ENCODE measurements at places on chromosomes 1 and 21.

GRCh38 chr1:215421744-215422143 lies 145.4 kb upstream of the KCTD3 start:
- DNase-seq: no peak

DNA sequence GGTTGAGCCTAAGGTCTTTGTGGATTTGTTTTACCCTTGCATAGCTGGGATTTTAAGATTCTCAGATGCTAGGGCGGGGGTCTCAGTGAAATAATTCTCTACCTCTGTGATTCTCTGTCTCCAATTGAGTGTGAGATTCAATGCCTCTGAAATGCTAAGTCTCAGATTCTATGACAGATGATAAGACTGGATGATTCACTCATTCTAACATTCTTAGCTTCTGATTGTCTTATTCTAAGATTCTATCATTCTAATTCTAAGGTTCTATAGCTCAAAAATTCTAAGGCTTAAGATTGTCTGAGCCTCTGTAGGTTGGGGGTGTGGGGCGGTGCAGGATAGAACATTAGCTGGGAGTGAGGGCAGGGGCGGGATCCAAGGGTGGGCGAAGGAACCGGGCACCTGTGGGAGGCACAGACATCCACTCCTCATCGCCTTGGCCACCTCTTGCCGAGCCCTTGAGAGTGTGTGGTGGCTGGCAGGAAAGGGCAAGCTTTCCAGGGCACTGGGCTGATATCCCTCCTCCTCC lies 29.5 kb downstream of the ADGRB2 start:
- DNase-seq: no peak

DNA sequence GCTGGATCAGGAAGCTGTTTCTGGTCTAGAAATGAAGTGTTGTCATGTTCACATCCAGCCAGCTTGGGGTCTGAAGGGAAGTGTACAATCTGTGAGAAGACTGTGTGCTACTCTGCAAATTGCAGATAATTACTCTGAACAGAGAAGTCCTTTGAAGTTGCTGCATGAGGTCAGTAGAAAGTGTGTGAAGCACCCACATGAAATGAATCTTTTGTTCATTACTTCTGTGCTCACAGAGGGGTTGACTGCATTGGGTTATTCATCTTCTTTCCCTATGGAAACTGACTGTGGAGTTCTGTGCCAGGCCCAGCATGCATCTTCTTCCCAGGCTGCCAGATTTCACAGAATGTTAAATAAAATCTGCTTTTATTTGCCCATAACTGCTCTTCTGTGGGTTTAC lies 47.1 kb downstream of the CTH start:
- no peak for DNase-seq

GRCh38 chr1:92848201-92848600 lies 16.4 kb downstream of the RPL5 start:
- no peak for DNase-seq

DNA sequence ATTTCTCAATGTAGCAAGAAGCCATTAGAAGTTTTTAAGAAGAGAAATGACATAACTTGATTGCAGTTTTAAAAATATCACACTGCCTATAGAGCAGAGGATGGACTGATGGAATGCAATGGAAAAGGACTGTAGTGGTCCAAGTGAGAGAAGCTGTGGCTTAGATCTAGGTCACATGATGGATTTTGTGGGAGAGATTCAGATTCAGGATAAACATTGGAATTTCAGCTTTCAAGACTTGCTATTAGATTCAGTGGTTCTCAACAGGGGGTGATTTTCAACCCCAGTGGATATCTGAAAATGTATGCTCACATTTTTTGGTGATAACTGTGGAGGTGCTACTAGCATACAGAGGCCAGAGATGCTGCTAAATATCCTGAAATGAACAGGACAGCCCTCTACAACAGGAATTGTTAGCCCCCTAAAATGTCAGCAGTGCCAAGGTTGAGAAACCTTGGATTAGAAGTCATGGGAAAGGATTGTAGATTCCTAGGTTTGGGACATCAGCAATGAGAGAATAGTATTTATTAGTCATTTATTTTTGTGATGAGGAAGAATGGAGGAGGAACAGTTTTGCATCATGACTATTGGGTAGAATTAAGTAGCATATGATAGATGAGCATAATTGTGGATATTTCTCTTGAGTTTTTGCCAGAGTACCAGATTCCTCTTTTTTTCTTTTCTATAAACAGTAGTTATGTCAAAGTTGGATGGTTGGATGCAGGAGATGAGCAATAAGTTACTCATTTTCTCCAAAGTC lies 30.1 kb upstream of the KCNK2 start:
- DNase-seq: no peak

DNA sequence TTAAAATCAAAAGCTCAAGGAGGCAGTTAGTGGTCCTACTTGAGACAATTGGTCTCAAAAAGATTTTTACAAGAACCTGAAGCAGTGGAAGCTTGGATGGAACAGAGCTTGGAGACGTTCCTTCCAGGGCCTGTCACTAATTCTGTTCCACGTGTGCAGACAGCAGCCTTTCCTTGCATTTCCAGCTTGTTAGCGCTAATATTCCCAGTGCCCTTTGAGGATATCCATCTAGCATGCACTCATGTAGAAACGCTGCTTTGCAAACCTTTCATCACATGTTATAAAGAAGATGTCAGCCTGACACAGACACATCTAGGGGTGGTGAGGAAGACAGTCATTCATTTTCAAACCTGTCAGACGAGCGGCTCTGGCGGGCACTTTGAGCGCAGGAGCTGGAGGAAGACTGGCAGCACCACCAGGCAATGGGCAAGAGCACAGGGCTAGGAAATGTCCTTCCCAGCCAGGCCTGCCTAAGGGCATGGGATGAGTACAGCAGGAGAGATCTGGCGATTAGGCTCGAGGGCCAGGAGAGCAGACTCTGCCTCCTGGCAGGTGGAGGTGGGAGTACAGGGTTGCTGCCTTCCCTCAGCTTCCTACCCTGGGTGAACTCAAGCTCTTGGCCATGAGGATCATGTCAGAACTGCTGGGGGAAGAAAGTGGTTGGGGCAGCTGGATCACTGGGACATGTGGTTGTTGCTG lies 55.5 kb downstream of the CASQ2 start:
- DNase-seq: no peak

- DNase-seq: no peak
These were observed 162.4 kb upstream of the BEND5 start for GRCh38 chr1:48939042-48939441.

DNA sequence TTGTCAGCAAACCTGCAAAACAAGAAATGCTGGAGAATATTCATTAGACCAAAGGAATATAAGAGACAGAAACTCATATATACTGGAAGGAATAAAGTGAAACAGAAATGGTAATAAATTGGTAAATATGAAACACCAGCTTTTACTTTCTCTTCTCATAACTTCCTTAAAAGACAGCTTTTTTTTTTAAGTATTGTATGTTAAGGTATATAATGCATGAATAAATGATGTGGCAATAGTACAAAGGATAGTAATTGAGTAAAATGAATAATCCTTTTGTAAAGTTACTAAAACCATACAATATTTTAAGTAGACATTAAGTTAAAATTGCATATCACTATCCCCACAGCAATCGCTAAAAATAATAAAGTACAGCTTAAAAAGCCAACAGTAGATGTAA lies 64.8 kb downstream of the TRIM33 start:
- DNase-seq: no peak

DNA sequence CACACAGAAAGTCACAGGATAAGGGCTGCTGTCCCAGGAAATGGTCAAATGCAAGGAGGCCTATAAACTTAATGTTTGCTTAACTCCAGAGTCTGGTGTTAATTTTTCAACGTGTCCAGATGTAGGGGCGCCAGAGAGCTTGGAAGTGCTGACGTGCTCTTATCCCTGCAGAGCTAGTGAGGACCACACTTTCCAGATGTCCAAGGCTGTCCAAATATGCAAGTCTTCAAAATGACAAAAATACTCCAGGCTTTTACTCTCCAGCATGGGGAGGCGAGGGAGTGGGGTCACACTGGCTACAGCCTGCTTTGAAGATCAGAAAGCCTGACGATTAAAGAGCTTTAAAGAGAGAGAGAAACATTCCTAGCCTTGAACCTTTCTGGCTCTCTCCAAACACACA lies 57.6 kb downstream of the ABCA4 start:
- DNase-seq: no peak

DNA sequence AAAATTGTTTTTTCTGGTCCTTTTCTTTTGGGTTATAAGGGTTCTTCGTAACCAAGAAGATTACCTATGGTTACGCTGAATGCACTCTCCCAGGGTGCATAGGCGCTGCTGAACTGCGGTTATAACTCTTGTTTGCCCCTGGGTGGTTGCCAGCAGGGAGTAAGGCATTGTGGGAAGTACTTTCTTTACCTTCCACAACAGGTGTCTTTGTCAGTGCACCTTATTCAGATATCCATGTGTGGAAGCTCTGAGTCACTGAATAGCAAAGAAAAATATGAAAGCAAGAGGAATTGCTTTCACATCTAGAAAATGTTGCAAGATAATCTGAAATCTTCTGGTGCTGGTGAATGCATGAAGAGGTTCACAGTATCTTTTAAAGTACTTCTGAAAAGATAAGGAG lies 124.4 kb upstream of the CACYBP start:
- no peak for DNase-seq

DNA sequence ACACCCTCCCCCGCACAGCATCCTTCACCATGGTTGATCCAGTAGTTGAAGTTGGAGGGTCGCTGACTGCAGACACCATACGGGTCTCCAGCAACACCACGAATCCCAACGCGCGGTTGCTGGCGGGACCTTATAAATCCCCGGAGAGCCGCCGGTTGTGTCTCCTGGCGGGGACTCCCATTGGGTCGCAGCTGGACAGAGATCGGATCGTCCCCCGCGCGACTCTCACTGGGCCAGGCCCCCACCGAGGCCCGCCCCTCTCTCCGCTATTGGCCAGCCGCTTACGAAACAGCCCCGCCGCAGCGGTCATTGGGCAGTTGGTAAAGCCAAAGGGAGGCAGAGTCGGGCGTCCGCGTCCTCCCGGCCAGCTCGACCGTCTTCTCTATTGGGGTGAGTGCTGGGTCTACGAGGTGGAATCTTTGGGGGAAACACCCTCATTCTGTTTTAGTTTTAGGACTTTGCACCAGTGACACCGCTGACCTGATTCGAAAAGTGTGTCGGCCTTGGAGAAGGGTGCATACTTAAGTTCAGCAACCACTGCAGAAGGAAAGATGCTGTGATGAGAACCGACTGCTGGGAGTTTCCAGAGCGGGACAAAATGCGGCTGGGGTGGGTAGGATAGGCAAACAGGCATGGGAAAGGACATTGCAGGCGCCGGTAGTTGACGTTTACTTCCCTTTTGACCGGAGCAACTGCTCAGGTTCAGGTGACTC lies 27.4 kb downstream of the RABIF start:
- DNase-seq: peak; percentile 9

- no peak for DNase-seq
These were observed 14.5 kb upstream of the TTF2 start for GRCh38 chr1:117045644-117046043.

DNA sequence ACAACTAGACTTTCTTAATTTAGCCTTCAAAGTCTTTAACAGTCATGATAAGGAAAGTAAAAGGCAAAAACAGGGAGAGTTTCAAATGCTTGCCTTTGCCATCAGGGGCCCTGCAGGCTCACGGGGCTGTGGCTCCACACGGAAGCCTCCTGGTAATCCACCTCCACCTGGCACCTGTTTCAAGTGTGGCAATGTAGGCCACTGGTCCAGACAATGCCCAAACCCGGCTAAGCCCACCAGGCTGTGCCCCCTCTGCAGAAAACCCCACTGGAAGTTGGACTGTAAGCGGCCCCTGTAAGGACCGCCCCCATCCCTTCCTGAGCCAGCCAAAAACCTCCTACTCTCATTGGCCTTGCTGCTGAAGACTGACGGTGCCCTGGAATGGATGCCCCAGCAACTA lies 32.5 kb downstream of the VN1R5 start:
- DNase-seq: no peak

- DNase-seq: no peak
These were observed 8.8 kb downstream of the SEC16B start for GRCh38 chr1:177960939-177961622.

DNA sequence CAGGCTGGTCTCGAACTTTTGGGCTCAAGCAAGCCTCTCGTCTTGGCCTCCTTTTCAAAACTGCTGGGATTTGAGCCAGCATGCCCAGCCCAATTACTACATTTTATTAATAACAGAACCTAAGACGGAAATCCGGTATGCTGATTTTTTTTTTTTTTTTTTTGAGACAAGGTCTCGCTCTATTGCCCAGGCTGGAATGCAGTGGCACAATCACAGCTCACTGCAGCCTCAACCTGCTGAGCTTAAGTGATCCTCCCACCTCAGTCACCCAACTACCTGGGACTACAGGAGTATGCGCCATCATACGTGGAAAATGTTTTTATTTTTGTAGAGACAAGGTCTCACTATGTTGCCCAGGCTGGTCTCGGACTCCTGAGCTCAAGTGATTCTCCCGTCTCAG lies 20.2 kb downstream of the ACBD3 start:
- no peak for DNase-seq

DNA sequence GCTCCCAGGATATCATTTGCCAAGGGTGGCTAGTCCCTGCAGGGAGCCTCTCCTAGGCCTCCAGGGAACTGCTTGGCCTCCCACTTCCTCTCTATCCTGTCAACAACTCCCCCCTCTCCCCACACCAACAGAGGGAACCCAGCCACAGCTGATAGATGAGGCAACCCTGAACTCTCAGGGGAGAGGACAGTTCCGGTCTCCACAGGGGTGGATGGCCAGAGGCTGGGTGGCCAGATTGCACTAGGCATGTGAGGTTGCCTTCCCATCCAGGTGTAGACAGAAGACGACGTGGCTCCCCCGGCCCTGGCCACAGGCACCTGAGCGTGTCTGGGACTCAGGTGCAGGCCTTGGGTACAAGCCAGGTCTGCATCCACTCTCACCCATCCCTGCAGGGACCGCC lies 53.3 kb downstream of the TOR1AIP2 start:
- no peak for DNase-seq

GRCh38 chr1:112803906-112804762 lies 89.0 kb upstream of the PPM1J start:
- peak; percentile 23 for DNase-seq

- no peak for DNase-seq
These were observed 7.0 kb downstream of the SLC6A9 start for GRCh38 chr1:44024031-44024902.

- no peak for DNase-seq
These were observed 23.8 kb downstream of the ALDH9A1 start for GRCh38 chr1:165674599-165674998.

GRCh38 chr1:176521211-176521610 lies 58.2 kb downstream of the PAPPA2 start:
- no peak for DNase-seq

GRCh38 chr1:240107058-240107684 lies 15.5 kb downstream of the FMN2 start:
- no peak for DNase-seq

DNA sequence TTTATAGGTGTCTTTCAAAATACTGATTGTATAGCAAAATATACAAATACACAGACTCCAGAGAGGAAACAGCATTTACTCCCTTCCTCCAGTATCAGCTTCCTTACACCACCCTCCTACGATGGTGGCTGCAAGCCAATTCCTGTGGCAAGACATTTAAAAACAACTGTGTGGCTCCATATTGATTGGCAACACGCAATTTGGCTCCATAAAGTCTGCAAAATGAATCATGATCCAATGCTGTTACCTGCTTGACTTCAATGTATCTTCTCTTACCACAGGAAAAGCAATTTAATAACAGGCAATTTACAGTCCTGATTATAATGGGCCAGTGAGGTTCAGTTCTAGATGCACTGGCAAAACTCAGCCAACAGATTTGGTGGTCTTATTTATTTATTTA lies 19.7 kb upstream of the ATP6V1G3 start:
- DNase-seq: no peak
